ENCODE measurements at places on chromosomes 4 and X. TPM values are rescaled to one million over a fixed set of nuclear protein-coding genes. Genes with fewer than 3 reads are reported as not detected.

- no peak for DNase-seq
Observed at GRCh38 chr4:38774181-38774955, 8.4 kb downstream of the TLR10 start.

- DNase-seq: no peak
Observed at GRCh38 chr4:88119943-88120342, 38.5 kb downstream of the ABCG2 start.

DNA sequence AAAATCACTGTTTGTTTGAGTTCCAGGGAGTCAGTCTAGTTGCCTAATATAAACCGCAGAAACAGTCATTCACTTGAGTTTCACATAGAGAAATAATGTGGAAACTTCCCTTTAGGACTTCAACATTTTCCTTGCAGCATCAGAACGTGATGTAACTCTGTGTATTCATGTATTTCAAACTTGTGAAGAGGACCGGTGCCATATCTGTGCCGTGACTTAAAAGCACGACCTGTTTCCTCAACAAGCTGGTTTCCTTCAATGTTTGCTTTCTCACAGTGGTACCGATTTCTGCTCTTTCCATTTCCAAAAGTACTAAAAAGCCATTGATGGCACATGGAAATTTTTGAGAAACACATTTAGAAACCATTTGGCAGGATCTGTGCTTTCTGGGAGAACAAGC, 166.6 kb upstream of the RAPGEF2 start:
- DNase-seq: no peak

Gene ZNF630
- total RNA-seq: 1.7 TPM

GRCh38 chr4:142762280-142762679, 83.8 kb downstream of the INPP4B start:
- no peak for DNase-seq

DNA sequence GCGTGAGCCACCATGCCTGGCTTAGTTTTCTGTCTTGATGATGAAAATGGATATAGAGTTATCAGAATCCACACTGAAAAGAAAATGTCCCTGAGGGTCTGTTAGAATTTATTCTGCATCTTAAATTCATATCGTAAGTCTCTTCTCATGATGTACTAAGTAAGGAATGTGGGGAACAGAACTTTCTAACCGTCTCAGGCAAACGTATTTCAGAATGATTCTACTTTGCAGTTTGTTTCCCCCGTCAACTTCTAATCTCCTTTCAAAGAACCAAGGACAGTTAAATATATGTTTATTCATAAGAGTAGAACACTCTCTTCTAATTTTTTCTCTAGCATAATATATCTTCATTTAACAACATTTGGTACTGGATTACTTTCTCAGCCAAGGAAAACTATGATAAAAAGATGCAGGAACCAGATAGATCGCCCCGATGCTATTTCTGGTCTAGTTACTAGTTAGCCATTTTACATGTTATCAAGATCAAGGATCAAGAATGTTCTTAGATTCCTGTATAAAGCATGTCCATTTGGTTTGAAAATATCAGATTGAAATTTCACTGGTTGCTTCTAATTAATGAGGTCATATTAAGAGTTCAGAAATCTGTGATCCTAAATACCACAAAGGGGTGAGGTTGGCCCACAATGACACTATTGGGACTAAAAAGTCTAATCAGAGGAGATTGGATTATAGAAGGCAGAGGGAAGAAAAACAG, 49.5 kb downstream of the METTL14 start:
- DNase-seq: no peak

Gene C4orf51
- total RNA-seq: not detected

Gene CLDN22
- total RNA-seq: not detected

DNA sequence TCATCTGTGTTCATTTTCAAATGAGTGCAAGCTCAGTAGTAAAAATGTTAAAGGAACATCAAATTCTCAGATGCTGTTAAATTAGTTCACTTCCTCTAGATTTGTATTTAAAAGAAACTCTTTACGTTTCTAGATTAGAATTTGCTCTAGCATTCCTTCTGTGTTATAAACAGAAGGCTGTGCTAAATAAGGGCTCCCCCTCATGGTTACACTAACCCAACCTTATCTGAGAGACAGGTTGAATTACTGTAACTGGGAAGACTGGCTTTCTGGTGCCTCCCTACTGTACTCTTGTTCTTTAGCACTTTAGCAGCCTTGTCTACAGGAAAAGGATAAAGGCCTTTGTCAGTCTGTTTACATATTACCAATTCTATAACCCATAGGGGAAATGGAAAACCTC, 56.8 kb downstream of the RXFP1 start:
- peak; percentile 25 for DNase-seq

- DNase-seq: peak; percentile 93
Observed at GRCh38 chr4:155376387-155377268, at the start of gene MAP9. TSS of gene MAP9 (minus strand) at chr4:155376965. CDS start at chr4:155375850, 1,115 bp downstream.

DNA sequence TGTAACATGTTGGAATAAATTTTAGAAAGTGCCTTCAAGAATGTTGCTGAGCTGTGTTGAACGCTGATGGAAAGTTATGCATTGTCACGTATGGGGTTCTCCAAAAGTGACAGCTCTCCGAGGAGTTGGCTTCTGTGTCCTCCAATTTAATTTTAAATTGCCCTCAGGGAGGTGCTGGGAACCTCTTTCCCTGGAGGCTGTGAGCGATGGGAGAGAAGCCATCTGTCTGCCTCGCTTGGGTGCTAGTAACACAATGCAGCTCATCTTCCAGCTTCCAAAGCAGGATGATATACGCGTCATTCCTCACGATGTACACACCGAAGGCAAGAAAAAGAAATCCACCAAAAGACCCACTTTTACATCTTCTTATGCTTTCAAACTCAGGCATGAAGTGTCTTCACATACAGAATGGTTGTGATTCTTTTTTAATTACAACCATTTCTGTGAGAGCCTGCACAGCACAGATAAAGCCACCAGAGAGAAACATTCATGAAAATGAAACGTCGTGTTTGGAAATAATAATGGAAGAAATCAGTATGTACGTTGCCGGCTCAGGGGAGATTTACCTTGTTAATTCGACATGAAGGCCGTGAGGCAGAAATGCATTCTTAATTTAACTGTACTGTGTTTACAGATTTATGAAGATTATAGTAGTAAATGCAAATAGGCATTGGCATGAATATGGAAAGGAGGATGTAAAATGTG, 218.9 kb downstream of the ASMT start:
- DNase-seq: no peak

- DNase-seq: no peak
Observed at GRCh38 chrX:104324461-104325212, 69.9 kb upstream of the ESX1 start.

- DNase-seq: peak; percentile 4
Observed at GRCh38 chr4:154329939-154330338, 161.7 kb downstream of the DCHS2 start.

DNA sequence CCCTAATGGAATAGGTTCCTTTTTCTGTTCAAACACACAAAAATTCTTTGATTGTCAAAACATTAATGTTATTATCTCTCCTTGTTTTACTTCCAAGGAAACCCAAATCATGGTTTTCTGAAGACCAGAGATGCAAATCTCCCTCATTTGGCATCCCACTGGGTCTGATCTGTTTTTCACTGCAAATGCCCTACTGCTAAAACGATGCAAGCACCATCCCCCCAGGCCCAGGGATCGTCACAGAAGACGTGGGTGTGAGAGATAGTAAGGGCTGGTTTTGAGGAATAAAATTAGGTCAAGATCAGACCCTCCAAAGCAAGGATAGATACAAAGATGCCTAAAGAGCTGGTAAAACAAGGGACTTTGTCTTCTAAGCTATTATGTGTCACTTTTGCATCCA, 33.6 kb downstream of the GSPT2 start:
- DNase-seq: no peak

Gene RBMXL3
- not detected for total RNA-seq

Gene CLIC2
- 0.52 TPM for total RNA-seq

Gene GYPE
- not detected for total RNA-seq

Gene PDLIM3
- total RNA-seq: 6.1 TPM

Gene ITIH6
- total RNA-seq: not detected

- DNase-seq: peak; percentile 9
Observed at GRCh38 chrX:68354879-68355628, 78.2 kb downstream of the OPHN1 start.

DNA sequence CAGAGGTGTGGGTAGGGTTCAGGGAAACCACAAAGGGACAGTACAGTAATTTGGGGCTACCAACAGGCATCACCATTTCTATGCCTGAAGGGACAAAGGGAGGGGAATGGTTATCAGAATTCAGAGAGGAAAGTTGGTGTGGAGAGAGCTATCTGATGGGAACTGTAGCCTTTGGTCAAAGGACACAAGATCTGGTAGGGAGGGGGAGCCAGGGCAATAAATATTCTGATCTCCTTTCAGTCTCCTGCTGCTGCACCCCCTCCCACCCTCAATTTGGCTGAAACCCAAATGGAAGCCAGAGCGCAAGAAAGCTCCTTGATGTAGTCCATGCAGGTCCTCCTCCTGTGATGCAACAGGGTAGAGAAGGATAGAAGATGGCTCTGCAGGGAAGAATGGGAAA, 14.6 kb downstream of the PGK1 start:
- no peak for DNase-seq

DNA sequence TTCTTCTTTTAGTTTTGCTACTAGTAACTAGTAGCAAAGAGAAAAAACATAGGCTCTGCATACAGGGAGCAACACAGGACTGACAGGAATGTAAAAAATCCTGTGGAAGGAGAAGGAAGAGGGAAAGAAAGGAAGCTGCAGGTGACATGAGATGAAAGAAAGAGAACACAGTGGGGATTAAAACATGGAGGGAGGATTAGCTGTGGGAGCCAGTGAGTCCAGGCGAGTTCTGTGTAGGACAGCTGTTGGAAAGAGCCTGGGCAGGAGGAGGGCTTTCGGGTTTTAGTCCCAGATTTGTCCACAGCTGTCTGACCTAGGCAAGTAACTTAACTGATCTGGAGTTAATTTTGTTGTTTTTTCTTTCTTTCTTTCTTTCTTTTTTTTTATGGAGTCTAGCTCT, 21.6 kb downstream of the CCNG2 start:
- DNase-seq: no peak

Gene HSD17B13
- 0.05 TPM for total RNA-seq

DNA sequence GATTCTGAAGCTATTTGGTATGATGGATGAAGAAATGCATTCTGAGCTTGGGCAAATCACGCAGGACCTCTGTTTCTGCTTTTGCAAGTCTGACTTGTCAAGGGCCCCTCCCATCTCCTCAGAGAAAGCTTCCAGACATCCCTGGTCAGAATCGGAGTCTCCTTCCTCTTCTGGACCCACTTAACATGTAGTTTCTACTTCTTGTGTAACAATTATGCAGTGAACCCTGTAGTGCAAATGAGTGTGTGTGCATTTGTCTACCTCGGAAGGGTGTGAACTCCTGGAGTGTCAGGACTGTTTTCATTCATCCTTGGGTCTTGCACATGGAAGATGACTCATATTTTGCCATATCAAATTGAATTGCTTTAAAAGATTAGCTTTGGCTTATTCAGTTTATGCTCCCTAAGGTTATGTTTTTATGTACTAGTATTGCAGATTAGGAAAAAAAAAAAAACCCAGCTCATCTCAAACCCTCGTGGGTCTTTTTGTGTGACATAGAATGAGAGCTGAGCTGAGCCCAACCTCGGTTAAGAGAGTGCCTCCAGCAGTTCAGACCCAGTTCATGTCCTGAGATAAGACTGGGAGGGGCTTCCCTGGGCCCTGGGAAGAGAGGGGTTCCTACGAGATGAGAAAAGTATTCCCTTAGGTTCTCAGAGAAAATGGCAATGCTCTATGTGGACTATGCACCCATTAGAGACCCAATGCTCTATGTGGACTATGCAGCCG, 61.1 kb upstream of the RPL34 start:
- no peak for DNase-seq

Gene GPR173
- total RNA-seq: 3.3 TPM

- DNase-seq: peak; percentile 8
Observed at GRCh38 chrX:39855748-39856129, 242.0 kb downstream of the BCOR start.

GRCh38 chrX:74249963-74250362, 54.0 kb upstream of the ZCCHC13 start:
- DNase-seq: no peak

GRCh38 chr4:156401371-156401770, 447.7 kb upstream of the CTSO start:
- DNase-seq: no peak

GRCh38 chr4:10565166-10565780, 108.0 kb upstream of the ZNF518B start:
- no peak for DNase-seq

- DNase-seq: no peak
Observed at GRCh38 chr4:137623013-137623412, 90.7 kb upstream of the PCDH18 start.

Gene ERCC6L
- total RNA-seq: 4.0 TPM

DNA sequence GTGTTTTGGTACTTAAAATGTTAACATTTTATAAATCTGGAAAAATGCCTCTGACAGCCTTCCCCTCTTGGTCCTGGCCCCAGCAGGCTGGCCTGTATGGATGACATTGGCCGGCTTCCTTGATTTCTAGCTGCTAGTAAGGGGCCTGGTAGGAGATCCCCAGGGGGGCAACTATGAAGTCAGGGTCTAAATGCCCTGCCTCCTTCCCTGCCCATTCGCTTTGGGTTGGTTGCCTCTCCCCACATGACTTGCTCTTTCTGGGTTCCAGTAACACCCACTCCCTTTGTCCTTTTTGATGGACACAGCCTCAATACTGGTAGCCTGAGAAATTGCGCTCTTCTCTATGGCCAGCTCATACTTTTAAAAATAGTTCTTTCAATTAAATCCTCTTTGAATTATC, 78.0 kb upstream of the MAD2L1 start:
- no peak for DNase-seq

- no peak for DNase-seq
Observed at GRCh38 chrX:24276015-24276414, 37.9 kb downstream of the SUPT20HL2 start.

GRCh38 chr4:780716-781492, 45.0 kb downstream of the CPLX1 start:
- DNase-seq: no peak

Gene GABRA4
- not detected for total RNA-seq

Gene POF1B
- total RNA-seq: 3.1 TPM

- DNase-seq: peak; percentile 88
Observed at GRCh38 chr4:155005395-155006090, 202.9 kb upstream of the NPY2R start.

DNA sequence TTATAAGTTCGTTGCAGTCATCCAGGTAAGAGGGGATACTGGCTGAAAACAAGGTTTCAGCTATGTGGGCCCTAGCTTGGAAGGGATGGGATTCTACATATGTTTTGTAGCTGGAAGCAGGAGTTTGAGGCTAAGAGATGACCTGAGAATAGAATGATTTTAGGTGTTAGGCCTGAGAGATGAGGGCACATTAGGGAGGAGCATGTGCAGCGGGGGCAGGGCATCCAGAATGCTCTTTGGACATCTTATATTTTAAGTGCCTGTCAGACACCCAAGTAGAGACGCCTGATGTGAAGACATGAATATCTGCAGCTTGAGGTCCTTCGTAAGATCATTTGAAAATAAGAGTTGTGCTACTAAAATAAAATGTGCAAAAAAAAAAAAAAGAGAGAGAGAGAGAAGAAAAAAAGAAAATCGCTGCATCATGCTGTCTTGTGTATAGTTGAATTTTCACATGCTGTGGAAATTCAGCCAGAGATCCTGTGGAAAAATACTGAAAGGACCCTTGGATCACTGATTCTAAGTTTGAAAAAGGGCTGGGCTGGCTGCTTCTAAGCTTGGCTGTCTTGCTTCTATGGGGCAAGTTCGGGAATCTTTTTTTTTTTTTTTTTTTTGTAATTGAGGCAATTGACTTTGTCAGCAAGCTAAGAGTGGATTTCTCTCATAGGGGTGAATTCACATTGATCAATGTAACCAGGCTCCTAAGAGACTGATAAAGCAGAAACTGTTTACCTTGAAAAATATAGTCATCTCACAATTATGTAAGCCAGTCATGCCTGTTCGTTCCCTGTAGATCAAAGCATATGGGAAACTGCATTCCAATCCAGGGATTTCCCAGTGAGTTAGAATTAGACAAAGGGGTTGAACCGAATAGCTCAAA, 341.0 kb upstream of the GATB start:
- peak; percentile 42 for DNase-seq

All from renal cortical epithelial cell (primary cell).